ENCODE measurements at places on chromosomes 6 and 20. TPM values are rescaled to one million over a fixed set of nuclear protein-coding genes. Genes with fewer than 3 reads are reported as not detected.

CDSN gene
- not detected for total RNA-seq

SLC26A8 gene
- not detected for total RNA-seq

TMC2 gene
- total RNA-seq, result not detected

OXT gene
- total RNA-seq, result 0.79 TPM

PSORS1C2 gene
- total RNA-seq, result not detected

ARFGEF2 gene
- total RNA-seq, result 36.6 TPM

HRH3 gene
- not detected for total RNA-seq

TRAM2 gene
- 4.1 TPM for total RNA-seq

OPN5 gene
- not detected for total RNA-seq

OR2H1 gene
- total RNA-seq, result not detected

LRRC73 gene
- total RNA-seq, result 0.13 TPM

KIAA1755 gene
- total RNA-seq, result not detected

TPX2 gene
- total RNA-seq, result 62.7 TPM

EYS gene
- not detected for total RNA-seq

ARHGAP40 gene
- not detected for total RNA-seq

NR2E1 gene
- total RNA-seq, result not detected

FAM83C gene
- not detected for total RNA-seq

PGC gene
- total RNA-seq, result not detected

HEY2 gene
- 0.09 TPM for total RNA-seq
